ENCODE measurements at places on chromosomes 1 and 21.

DNA sequence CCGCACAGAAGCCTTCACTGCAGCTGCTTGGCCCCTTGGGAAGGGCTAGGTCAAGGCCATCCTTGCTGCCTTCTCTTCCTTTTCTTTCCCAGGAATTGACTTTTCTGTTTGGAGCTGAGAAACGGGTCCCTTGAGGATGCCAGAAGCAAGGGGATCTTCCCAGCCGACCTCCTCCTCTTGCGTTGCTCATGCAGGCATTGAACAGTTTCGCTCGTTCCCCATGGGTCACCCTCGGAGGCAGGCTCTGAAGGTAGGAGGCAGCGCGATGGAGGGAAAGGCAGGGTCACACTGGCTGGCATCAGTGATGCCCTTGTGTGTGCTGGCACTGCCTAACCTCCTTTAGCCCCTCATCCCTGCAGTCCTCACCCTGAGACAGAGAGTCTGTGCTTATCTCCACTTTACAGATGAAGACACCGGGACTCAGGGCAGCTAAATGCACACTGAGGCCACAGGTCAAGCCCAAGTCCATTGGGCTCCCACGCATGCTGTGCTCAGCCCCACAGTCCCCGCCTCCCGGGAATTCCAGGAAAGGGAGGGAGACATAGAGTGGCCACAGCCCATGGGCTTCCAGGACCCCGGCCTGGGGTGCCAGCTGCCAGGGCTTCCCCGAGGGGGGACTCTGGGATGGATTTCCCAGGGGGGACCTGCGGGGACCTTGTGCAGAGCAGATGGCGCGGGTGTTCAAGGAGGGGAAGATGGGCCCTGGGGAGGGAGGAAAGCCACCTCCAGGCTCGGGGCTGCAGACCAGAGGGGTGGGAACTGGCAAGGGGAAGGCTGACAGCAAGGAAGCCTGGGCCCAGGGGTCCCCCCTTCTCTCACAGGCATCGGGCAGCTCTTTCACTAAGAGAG, 90.2 kb downstream of the SPSB1 start:
- no peak for DNase-seq

- no peak for DNase-seq
These were observed 56.4 kb upstream of the ADORA3 start for GRCh38 chr1:111559736-111560279.

DNA sequence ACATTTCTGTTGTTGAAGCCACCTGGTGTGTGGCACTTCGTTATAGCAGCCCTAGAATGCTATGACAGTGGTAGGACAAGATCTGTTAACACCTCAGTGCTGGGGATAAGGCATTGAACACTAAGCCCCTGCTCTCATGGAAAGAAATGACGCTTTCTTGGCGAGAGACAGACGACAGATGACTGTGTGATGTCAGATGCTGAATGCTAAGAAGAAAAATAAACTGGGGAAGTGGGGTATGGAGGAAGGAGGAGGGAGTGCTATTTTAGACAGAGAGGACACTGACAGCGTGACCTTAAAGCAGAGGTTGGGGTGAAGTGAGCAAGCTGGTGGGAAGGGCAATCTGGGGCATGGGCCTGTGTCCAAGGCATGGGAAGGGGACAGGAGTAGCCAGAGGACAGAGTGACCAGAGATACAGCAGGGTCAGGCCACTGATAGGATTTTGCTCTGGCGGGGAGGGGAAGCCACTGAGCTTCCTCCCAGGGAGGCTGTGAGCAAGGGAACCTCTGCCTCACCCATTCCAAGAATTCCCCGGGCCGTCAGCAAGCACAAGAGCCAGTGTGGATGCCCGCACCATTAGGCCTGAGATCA, 15.2 kb downstream of the DOP1B start:
- no peak for DNase-seq

GRCh38 chr1:152817309-152817708, 5.5 kb downstream of the LCE1B start:
- DNase-seq = no peak

DNA sequence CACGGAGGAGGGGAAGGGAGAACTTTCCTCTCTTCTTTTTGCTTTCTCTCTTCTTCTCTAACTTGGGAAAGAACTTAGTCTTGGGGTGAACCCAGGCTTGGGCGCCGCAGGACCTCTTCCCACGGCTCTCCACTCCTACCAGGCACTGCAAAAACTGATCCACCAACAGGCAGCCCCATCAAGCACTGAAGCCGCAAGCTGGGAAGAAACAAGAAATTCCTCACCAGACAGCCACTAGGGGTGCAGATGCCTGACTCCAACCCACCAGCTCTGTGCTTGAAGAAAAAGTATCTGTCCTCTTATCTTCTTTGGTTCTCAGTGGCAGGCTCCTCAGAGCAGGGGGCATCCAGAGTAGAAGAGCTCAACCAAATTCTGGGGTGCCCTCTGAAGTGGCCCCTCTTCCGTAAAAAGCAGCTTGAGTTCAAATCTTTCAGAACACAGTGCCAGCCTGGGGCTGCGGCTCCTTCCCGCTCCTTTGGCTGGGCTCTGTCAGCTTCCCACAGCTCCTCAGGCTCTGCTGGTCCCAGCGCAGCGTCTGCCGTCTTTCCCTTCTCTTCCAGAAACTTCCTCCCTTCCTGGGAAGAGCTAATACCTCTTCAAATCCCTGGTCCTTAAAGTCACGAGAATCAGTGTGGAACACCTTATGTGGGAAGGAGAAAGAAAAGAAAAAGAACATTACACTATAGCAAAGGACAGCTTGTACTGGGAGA, 2.4 kb downstream of the SLC41A1 start:
- no peak for DNase-seq

DNA sequence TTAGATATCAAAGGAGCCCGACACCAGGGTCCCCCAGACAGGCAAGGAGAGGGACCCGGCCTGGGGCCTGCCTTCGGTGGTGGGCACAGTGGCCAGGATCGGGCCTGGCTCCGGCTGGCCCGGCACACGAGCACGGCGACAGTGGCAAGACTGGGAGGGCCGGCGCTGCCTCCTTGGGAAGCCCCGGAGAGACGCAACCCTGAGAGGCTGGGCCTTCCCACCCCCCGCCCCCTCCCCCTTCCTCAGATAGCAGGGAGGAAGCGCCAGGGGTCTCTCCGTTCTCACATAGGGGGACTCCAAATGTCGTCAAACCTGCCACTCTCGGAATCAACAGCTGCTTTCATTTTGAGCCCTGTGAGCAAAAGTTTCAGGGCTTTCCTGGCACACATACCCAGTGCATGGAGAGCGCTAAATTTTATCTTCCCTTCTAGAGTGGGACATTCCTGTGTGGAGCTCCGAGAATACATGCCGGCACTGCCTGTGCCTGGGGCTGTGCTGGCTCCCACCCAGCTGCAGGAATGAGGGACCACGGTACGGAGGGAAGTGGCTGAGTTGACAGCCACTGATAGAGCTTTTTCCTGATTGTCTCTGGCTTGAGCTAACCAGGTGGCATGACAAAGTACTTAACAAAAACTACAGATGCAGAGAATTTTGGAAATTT, 62.4 kb downstream of the CD247 start:
- no peak for DNase-seq

GRCh38 chr1:84846387-84846786, 46.6 kb downstream of the LPAR3 start:
- DNase-seq = no peak

DNA sequence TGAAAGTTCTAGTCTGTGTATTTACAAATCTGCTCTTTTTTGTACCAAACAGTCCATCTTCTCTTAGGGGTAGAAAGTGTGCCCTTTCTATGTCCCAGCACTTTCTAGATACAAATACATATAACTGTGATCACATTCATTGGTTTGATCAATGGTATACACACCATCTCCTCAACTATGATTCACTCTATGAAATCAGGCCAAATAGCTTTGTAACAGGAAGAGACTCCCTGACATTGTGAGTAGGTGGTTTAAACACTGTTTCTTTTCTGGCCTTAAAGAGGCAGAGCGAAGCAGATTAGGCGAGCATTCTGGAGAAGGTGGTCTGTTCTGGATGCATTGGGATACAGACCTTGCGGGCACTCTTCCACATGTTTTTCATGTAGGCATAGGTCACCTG, 39.3 kb upstream of the EXOSC10 start:
- DNase-seq = no peak

DNA sequence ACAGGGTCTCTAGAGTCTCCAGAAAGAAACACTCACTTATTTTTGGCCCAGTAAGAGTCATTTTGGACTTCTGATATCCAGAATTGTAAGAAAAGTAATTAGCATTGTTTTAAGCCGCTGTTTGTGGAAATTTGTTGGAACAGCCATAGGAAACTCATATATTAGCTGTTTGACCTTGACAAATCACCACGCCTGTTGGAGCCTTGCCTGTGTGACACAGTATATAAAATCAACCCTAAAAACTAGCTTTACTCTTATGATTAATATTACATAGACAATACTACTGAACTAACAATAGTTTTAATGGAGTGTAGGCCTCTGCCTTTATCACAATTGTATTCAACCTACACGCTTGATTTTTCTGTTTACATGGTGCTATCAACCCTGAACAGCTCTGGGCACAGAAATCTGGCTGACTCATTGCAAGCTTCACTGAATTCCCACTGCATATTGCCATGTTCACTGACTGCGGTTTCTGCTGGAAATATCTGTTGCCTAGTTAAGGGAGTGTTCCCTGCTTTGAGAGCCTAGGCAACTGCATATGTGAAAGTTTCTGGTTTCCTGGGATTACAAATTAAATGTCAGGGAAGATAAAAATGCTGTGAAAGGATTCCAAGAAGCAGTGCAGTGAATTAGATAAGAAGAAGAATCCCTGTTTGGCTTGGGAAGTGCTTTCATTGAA, 419.5 kb upstream of the DEPDC1 start:
- no peak for DNase-seq

DNA sequence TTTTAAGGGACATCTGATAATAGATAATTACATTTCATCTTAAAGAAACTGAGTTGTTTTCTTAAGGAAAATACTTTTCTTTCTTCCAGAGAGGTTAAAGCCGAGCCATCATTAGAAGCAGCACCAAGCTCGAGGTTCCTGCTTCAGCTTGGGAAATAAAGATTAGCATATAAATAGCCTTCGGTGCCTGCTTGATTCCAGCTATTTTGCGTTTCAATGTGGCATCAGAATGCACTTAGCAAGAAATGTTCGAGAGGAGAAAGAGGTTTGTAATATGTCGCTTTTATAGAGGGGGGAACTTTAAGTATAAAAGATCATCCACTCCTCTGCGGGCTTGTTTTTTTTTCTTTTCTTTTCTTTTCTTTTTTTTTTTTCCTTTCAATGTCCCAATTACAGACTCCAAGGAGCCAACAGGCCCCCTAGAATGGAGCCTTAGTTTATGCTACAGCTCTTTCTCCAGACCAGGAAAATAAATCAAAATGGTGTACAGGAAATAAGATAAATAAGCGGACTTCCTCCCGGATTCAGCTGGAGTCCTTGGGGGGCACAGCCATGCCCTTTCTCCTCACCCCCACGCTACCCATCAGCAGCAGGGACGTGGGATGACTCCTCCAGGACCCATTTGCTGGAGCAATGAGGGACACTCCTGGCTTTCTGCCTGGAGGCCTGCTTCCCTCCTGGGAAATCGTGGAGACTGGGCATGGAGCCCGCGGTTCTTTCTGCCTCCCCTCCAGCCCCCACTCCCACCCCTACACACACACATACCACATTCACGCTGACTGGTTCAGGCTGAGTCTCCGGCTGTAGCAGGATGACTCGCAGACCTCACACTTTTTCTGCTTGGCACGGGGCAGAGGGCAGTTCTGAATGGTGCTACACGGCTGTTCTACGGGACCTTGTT, 131.6 kb downstream of the RRAGC start:
- DNase-seq = no peak

DNA sequence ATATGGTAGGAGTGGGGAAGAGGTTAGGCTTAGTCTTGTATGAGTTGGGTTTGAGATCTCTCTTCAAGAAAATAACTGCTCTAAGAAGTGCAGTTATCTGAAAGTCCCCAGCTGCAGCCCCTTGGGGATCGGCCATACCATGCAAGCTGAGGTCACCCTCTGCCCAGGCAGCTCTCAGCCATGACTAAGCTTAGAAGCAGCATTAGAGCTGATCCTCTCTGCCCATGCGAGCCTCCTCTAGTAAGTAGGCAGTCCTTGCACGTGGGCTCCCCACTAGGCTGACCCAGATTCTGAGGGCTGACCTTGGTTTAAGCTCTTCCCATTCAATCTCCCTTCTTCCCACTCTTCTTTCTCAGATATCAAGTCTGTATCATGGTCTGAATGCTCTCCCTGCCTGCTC, 121.0 kb upstream of the UBE2U start:
- no peak for DNase-seq

DNA sequence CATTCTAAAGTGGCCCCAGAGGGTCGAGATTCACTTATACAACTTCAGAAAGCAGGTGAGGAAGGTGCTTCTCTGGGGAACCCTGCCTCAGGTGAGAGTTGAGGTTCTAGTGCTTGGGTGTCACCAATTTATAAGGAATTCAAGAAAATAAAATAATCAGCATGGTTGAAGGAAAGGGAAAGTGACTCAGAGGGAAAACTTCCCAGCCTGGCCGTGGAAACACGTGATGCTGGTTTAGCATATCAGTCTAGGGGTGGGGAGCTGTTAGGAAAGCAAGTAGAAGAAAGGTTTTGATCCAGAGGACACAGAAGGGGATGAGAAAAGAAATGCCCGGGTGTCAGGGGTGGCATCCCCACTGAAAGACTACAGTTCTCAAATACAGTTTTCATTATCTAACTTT, 37.7 kb upstream of the TMEM125 start:
- no peak for DNase-seq

DNA sequence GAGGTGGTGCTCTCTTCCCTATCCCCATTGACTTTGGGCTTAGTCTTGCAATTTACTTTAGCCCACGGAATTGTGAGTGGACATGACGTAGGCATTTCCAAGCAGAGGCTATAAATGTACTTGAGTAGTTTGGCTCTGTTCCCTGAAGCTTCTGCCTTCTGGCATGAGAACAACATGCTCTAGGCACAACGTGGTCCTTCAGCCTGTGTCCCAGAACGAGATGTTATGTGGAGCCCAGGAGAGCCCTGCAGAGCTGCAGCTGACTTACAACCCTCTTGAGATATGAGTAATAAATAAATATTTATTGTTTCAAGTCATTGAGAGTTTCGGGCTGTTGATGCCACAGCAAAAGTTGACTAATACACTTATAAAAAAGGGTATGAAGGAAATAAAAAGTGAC, 105.2 kb upstream of the HMGB4 start:
- DNase-seq = no peak

DNA sequence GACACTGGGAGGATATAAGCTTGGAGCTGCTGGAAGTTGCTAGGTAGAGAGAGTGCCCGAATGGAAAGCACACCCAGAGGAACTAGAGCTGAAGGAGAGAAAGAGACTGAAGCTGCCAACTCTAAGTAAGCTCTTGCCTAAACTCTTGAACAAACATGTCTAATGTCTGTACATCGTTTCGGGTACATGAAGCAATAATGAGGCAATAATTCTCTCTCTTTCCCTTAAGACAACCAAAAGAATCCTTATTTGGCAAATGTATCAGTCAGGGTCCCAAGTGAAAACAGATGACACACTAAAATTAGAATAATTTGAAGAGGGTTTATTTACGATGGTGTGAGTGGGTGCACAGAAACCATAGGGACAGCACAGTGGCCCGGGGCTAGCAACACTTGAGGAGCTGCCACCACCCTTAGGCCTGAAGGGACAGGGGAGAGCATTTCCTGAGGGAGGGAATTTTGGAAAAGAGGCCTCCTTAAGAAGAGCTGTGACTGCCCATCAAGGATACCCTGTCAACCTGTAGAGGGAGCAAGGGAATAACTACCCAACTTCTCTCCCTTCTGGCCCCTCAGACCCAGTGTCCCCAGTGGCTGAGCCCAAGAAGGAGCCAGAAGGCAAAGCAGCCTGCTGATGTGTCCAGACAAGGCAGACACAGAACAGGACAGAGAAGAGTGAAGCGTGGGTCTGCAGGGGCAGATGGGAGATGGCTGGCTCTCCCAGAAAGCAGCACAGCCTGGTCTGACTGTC, 36.1 kb upstream of the KHDRBS1 start:
- no peak for DNase-seq

GRCh38 chr1:181632492-181632891, 149.2 kb downstream of the CACNA1E start:
- no peak for DNase-seq

Data from NCI-H1417 (cell line).